ENCODE measurements at places on chromosomes 1 and 21.

DNA sequence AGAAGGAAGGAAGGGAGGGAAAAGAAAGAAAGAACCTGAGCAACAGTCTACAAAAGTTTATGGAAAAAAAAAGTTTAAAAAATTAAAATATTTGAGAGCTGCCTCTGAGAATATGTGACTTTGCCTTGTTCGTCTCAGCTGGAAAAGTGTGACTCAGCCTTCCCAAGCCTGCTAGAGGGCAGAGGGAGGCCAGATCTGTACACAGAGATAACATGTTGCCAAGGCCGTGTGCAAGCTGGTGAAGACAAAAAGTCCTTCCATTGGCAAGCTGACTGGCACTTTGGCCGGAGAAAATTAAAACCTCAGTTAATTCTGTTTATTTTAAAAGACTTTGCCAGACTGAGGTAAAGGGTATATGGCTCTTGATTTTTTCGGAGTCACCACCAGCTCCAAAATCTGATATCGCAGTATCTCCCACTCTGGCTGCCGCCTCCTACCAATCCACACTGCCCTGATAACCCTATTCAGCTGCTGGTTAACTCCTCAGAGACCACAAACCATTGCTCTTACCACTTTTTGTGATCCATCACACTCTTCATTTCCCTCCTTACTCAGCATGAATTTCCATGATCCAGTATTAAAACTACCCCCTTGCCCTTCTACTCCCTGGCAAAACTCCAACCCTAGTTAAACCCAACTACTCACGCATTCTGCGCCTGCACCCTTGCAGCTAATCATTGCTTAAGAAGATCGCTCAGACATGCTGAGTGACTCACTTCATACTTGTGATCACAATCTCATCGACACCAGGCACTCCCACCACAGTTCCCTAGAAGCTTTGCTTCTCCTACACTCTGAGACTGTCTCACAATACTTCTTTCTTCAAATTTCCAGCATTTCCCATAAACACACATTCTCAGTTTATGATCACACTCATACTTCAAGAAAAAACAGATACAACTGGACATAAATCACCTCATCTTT lies 5.7 kb upstream of the PPP1R15B start:
- peak; percentile 72 for DNase-seq

- DNase-seq: no peak
Measured at GRCh38 chr1:9435854-9436640, 103.2 kb upstream of the SLC25A33 start.

DNA sequence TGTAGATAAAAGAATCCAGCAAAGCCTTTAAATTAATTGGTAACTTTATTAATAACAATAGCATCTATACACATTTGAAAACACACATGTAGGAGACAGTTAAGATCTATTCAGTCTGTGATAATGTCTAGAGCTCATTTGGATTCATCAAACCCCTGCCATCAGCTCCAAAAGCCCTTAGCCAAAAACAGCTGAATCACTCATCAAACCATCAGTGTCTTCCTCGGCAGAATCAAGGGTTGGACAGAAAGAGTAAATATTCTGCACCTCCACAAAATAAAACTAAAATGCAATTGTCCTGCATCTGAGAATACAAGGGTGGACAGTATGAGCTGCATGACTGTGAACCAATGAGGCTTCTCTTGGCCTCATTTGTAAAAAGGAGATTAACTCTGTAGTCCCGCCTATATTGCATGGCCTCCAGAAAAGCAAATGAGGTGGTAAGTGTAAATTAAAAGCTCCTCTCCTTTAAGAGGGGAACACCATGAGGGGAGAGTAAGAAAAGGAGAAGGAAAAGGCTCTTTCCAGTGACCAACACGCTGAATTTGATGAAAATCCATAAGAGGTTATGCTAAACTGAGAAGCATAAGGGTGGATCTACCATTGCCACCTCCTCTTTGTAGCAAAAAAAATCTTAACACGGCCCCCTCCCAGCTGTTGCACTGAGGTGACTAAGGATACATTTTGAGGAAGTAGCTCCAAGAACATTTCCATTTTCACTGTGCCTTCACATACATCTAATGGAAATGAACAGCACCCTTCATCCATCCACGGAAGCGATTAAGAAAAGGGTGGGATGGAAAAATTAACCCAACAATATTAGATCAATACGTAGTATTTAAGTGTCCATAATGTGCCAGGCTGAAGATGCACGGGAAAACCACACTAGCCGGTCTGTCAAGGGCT lies 14.7 kb upstream of the BOLA1 start:
- no peak for DNase-seq

- no peak for DNase-seq
Measured at GRCh38 chr1:211335522-211336157, 9.0 kb downstream of the TRAF5 start.

DNA sequence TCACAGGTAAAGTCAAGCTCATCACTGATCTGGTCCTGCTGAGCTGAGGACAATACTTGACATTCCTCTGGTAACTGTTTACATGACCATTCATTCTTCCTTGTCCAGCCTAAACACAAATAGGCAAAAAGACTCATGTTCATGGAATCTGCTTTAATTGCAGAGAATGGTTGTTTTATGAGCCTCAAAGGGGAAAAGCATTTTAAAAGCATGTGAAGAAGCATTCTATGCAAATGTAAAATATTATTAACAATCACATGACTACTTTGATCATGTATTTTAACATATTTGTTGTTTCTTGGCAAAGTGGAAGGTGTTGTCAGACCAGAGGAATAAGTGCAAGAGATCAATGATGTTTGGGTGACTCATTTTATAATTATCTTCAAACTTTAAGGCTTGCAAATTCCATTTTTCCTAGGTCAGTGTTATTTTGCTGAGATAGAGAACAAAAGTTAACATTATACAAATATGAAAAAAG lies 133.7 kb downstream of the RUNX1 start:
- no peak for DNase-seq

DNA sequence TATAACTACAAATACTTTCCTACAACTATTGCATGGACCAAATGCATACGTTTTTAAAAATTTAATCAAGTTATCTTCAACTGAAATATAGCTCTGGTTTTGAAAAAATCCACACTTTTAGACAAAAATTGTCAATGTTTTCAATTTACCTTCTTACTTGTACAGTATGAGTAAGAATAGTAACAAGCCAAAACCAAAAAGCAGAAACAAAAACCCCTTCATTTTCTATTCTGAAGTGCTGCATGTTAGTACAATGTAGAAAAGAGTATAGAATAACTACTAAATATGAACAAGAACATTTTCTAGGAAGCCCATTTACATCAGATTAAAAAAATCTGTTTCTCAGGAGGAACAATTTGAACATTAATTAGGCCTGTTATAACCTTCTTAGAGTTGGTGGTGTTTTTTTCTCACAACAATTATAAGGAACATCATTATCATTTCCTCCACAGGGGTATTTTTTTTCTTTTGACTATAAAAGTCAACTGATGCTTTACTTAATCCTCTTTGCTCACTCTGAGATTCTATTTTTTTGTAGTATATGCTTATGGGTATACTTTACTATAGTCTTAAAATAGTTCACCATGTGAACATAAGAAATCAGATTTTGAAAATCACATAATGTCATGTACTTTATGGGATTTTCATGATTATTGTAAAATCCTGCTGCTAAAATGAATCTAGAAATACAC lies 475.4 kb downstream of the PTBP2 start:
- DNase-seq: no peak

- DNase-seq: peak; percentile 78
Measured at GRCh38 chr1:6014130-6014999, 22.1 kb upstream of the NPHP4 start.

DNA sequence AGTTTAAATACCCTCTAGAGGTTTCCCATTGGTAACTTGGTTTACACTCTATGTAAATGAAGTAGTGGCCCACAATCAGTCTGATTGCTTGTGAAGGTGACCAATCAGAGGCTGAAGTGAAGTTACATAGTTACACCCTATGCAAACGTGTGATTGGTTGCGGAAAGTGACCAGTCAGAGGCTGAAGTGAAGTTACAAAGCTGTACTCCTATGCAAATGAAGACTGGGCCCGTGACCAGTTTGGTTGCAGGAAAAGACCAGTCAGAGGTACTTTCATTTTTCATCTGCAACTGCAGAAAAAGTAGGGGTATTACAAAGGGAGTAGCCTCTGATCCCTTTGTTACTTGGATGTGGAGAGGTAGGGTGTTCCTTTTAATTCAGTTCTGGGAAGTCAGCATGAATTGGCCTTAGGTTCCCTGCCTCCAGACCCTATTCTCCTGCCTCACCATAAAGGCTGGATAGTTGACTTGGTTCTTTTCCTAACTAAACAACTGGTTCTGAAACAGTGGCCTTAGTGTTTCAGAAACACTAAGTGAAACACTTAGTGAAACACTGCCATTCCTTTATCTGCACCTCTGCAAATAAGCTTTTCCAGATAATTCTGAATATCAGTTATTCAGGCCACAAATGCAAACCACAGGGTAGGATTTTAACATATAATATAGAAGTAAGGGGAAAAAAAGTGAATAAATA lies 39.3 kb downstream of the MAGI3 start:
- DNase-seq: no peak
